ENCODE measurements at places on chromosomes 13 and 19.
A peak's percentile ranks its signal among the peaks of the same experiment; 100 is the strongest.

DNA sequence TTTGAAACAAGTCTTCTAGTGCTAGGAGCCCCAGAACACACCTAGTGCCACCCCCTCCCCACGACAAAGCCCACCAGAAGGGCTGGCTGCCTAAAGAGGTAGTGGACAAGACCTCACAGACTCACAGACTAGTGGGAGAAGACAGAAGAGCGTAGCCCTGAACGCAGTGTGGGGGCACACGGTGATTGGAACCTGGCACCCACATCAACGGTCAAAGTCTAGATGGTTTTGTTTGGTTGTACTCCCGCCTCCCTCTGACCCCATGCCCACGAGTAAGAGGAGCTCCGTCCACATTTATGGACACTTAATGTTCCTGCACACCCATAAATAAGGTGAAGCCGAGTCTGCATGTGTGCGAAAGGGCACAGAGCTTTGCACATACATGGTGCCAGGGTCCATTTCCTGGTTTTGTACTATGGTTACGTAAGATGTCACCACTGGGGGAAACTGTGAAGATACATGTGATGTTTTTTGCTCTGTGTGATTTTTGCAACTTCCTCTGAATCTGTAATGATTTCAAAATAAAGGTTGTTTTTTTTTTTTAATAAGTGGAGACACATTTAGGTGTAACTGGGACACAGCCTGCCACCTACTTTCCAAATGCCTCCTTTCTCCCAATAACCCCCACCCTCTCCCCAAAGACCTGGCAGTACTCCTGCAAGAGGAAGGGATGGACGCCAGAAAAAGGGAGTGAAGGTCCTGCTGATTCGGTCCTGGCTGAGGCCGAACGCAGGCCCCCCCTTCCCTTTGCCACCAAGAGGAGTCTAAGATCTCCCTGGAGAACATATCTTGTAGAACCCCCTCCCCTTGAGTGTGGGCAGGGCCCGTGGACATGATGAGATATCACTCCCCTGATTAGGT, 72.8 kb downstream of the GNG7 start:
- no peak for DNase-seq

DNA sequence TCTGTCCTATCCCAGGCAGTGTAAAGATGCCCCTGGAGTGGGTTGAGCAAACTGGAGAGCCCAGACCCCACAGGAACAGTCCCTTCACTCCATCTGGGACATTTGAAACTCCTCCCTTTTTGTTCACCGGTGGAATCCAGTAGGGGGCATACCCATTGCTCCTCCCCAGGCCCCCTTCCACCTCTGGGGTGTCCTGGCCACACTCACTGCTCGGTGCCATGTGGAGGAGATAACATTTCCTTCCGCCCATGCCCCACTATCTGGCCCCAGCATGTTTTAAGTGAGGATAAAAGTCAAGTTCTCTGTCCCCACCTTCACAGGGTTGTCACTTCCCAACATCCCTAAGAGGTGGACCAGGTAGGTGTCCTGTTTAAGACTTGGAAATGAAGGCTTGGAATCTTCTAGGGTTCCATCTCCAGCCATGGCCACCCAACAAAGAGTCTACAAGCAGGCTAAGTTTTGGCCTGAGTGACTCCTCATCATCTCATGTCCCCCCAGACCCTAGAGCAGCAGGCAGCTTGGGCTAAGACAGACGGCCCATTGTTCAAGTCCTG, 9.3 kb downstream of the ZNF526 start:
- DNase-seq: no peak

GRCh38 chr13:45180713-45181601, 19.9 kb downstream of the KCTD4 start:
- no peak for DNase-seq

GRCh38 chr19:47757617-47758442, 12.5 kb downstream of the NOP53 start:
- no peak for DNase-seq

- no peak for DNase-seq
Observed at GRCh38 chr13:47326061-47326460, 429.2 kb upstream of the HTR2A start.

DNA sequence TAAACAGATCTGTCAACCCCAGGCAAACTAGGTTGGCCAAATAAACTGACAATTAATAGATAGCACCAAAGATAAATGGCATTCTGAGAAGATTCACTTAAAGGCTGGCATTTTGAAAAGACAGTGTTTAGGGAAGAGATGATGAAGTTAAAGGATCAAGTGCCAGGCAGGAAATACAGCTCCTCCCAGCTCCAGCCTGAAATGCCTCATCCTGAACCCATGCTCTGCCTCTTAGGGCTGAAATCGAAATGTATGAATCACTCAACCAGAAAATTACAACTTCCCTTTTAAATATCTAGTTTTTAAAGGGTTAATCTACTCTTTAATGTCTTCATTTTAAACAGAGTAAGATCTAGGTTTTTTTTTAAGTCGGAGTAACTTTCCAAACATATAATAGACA, 171.2 kb upstream of the UBL3 start:
- no peak for DNase-seq

DNA sequence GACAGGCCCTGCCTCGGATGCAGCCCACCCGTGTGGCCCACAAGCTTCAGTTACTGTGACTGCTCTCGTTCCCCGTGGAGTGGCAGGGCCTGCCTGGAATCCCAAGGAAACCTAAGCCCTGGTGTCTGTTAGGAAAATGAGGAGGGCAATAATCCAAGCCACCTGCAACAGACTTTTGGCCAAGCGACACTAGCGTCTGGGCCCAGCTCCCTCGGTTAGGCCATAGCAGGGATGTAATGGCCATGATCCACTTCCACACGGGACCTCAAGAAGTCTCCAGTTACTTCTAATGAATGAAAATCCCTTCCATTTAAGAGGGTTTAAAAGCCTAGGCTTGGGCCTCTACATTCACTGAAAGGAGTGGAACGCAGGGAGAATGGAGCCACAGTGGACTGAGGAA, 8.9 kb downstream of the ZC3H4 start:
- no peak for DNase-seq

DNA sequence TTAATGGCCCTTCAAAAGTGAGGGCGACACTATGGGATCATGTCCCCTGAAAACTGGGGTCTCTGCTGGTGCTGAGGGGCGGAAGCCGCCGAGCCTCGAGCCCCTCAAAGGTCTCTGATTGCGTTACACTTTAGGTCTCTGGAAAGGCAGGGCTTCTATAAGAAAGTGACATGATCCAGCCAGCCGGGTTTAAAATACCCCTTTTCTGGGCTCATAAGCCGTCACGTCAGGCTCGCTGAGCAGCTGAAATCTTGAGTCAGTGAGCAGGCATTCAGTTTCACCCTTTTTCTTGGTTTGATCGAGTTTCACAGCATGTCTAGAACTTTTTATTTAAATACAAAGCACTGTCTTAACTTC, 600 bp upstream of the HMGB1 start:
- no peak for DNase-seq

- DNase-seq: no peak
Observed at GRCh38 chr13:21850013-21851006, 179.4 kb downstream of the FGF9 start.

- DNase-seq: peak; percentile 27
Observed at GRCh38 chr19:42108527-42109389, 23.5 kb downstream of the POU2F2 start.

DNA sequence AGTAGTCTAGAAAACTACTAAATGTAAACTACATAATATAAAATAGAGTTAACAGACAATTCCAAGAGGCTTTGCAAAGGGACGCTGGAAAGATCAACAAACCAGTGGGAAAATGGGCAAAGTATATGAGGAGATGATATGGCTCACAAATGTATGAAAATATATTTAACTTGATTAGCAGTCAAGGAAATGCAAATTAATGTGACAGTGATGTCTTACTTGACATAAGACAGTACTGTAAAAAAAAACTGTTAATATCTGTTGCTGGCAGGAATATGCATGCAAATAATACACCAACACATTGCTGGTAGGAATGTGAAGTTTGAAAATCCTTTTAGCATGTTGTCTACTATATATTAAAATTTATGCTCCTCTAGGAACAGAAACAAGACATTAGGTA, 136.1 kb downstream of the ATP8A2 start:
- DNase-seq: no peak

DNA sequence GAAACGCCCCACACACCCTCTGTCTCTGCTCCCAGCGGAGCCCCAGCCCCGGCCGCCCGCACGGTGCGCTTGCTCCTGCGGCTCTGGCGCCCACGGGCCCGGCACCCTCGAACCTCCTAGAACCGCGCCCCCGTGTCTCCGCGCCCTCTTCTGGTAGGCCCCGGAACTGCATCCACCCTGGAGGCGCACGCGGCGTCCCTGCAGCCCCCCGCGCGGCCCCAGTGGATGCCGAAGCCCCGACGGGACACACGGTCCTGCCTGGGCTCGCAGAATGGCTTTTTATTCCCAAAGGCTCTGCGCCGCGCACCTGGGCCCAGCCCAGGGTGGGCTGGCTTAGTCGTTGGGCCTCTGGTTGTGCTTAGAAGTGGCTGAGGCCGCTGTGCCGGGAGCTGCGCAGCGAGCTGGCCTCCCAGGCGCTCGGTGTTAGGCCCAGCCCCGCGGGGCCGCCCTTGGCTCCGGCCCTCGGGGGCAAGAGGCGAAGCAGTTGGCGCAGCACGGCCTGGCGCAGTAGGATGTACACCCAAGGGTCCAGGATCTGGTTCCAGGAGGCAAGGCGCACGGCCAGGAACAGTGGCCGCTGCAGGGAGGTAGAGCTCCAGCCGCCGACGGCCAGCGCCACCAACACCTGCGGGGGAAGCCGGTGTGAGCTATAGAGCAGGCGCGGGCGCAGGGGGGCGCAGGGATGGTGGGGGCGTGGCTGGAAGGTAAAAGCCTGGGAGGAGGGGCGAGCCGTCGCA, 2.8 kb downstream of the PTGER1 start:
- DNase-seq: peak; percentile 22

DNA sequence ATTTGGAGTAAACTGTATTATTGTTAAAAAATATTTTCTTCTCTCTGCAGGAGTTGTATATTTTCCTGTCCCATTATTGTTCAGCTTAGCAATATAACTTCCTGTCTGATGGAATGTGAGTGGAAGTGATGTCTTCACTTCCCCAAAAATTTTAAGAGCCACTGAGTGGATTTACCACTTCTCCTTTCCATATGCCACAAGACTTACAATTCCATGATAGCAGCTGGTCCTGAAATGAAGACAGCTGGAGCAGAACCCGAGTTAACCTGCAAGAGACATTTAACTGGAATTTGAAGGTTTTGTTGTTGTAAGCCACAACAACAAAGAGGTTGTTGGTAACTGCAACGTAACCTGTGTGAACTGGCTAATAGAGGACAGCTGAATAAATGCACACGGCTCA, 23.4 kb upstream of the TBC1D4 start:
- no peak for DNase-seq

- no peak for DNase-seq
Observed at GRCh38 chr19:13173139-13173737, 23.0 kb downstream of the IER2 start.

GRCh38 chr19:21603431-21604231, 98.2 kb downstream of the ZNF429 start:
- DNase-seq: no peak

- no peak for DNase-seq
Observed at GRCh38 chr13:49356223-49356622, 87.6 kb downstream of the CAB39L start.

GRCh38 chr19:30784850-30785457, 412.8 kb downstream of the ZNF536 start:
- peak; percentile 16 for DNase-seq

- DNase-seq: no peak
Observed at GRCh38 chr13:73603646-73604045, 530.6 kb downstream of the KLF12 start.

DNA sequence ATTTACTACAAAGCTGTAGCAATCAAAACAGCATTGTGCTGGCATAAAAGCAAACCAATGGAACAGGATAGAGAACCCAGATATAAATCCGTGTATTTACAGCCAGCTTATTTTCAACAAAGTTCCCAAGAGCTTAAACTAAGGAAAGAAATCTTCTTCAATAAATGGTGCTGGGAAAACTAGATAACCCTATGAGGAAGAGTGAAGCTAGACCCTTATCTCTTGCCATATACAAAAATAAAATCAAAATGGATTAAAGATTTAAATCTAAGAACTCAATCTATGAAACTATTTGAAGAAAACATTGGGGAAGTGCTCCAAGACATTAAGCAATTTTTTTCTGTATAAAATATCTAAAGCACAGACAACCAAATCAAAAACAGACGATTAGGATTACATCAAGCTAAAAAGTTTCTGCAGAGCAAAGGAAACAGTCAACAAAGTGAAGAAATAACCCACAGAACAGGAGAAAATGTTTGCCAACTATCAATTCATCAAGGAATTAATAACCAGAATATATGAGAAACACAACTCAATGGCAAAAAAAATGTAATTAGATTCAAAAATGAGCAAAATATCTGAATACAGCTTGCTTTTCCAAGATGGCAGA, 480.7 kb downstream of the LMO7 start:
- DNase-seq: no peak

DNA sequence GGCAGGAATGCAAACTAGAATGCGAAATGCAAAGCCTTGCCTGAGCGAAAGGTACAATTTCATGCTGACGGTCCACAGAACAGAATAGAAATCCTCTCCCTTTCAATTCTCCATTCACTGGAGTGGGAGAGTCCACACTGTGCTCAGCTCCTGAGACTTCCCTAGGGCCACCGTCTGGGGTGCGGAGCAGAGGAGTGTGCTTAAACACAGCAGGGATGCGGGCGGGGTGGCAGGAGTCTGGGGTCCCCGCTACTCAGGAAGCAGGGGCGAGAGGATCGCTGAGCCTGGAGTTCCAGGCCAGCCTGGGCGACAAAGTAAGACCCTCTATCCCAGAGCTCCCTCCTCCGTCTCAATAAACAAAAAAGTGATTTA, 552 bp upstream of the ZNF816 start:
- DNase-seq: no peak

DNA sequence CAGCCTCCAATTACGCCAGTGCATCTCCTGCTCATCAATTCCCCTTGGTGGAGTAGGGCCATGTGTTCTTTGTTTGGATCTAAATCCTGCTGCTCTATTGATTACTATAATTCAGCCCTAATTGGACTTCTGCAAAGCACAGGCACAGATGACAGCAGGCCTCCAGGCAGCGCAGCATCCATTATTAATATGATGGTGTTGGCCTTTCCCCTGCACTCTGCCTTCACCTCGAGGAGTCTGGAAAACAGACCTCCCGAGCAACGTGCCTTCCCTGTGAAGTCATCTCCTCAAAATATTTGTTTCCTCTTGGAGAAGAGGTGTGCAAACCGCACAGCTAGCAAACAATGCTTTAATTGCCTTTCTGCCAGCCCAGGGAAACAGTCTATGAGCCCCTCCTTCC, 92.5 kb downstream of the UQCRFS1 start:
- DNase-seq: no peak

DNA sequence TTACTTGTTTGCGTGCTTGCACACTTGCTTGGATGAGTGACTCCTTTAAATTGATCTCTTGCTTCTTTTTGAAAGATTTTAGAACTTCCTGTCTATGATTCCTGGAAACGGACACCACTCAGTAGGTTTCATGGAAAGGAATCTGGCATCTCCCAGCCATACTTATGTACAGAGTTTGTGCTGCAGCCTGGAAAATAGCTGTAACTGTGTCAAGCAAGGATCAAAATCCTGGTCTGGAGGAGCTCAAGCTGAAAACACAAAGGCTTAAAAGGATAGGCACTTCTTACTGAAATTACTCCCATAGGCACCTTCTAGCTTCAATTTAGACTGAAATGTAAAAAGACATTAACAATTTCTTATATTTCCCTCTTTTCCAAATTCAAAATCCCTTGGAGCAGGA, 1.4 kb upstream of the FREM2 start:
- DNase-seq: no peak
